WTC11 (cell line): ENCODE measurements at places on chromosomes 11 and 22. TPM values are rescaled to one million over a fixed set of nuclear protein-coding genes. Genes with fewer than 3 reads are reported as not detected.

GRCh38 chr22:33271390-33272161 is 213.4 kb upstream of the SYN3 start:
- H3K27me3 ChIP-seq: no peaks in the 10 kb centered on the region
- H3K4me3 ChIP-seq: no peak overlapping the region
- H3K36me3 ChIP-seq: peaks cover 3% of the 10 kb centered on the region
- H3K27ac ChIP-seq: no peak overlapping the region
- no peaks in the 10 kb centered on the region for H3K4me1 ChIP-seq

DNA sequence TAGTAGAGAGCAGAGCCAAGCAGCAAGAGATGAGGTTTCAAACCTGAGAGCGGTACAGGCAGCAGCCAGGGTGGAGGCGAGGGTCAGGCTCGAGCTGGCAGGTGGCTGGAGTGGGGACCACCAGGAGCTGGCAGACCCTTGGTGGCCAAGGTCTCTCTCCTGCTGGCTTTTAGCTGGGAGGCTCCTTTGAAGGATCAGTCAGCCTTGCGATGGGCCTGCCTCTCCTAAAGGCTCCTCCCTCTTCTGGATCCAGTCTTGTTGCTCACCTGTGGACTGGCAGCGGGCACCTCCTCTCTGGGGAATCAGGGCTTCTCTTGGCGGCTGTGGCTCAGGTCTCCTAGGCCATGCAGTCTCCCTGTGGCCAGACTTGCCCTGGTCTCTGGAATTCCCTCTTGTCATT is 24.8 kb downstream of the TPST2 start:
- no peaks in the 10 kb centered on the region; the same call in 1 of the 2 replicates for H3K27me3 ChIP-seq
- peaks cover 6% of the 10 kb centered on the region for H3K36me3 ChIP-seq
- peaks cover 77% of the 10 kb centered on the region for H3K4me1 ChIP-seq
- DNase-seq: no peak
- H3K27ac ChIP-seq: peak overlapping the region; percentile 77
- H3K4me3 ChIP-seq: no peak overlapping the region

DNA sequence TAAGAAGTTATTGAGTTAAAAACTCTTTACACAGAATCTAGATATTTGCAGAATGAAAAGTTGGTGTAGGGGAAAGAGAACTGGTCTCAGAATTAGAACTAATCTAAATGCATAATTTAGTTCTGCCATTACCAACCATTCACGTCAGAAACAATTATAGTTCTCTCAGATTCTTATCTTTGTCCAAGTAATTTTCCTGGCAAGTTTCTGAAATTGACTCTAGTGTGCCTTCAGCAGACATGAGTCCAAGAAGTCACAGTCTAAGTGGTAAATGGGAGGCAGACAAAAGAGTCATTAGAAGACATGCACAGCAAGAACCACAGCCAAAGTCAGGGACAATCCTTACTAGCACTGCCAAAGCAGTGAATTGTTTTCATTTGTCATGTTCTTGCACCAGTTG is 1870.1 kb downstream of the LRRC4C start:
- peaks cover 28% of the 10 kb centered on the region for H3K36me3 ChIP-seq
- peaks cover 4% of the 10 kb centered on the region; the same call in 1 of the 2 replicates for H3K27me3 ChIP-seq
- no peaks in the 10 kb centered on the region for H3K4me1 ChIP-seq
- H3K27ac ChIP-seq: no peak overlapping the region
- no peak overlapping the region for H3K4me3 ChIP-seq

GRCh38 chr22:44191036-44191454 is 10.3 kb downstream of the PARVG start:
- H3K4me3 ChIP-seq: no peak overlapping the region
- H3K27me3 ChIP-seq: no peaks in the 10 kb centered on the region
- H3K4me1 ChIP-seq: peaks cover 6% of the 10 kb centered on the region; the same call in 1 of the 2 replicates
- DNase-seq: no peak

GRCh38 chr11:22415476-22415875 is 77.3 kb downstream of the SLC17A6 start:
- H3K27ac ChIP-seq: no peak overlapping the region
- no peak overlapping the region for H3K4me3 ChIP-seq
- no peak for DNase-seq
- H3K4me1 ChIP-seq: no peaks in the 10 kb centered on the region
- no peaks in the 10 kb centered on the region for H3K36me3 ChIP-seq
- no peaks in the 10 kb centered on the region for H3K27me3 ChIP-seq

DNA sequence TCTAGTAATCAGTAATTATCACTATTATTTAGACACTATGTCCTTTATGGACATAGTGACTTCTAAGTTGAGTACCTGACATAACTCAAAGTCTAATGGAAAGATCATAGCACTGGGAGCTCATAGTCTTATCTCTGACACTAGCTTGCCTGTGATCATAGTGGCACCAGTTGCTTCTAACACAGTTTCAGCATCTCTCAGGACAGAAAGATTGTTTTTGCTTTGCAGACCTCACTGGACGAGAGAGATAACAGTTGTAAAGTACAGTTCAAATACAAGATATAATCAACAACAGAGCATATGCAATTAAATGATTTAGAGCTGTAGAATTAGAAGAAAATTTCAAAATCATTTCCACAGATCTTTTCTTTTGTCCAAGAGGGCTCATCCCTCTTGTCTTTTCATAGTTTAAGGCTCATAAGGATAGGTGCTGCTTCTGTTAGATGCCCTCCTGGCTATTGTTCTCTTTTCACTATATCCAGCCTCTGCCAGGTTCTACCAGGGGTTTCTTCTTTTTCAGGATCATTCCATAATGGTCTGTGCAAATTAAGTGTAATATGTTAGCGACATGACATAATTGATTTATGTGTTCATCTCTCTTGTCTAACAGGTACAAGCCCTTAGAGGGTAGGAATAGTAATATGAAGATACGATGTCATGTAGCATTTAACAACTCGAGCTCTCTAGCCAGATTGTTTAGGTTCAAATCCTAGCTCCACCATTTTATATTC is 1175.4 kb upstream of the TENM4 start:
- no peaks in the 10 kb centered on the region for H3K4me1 ChIP-seq
- H3K4me3 ChIP-seq: no peak overlapping the region
- H3K36me3 ChIP-seq: no peaks in the 10 kb centered on the region
- H3K27me3 ChIP-seq: no peaks in the 10 kb centered on the region
- no peak overlapping the region for H3K27ac ChIP-seq

GRCh38 chr11:124639186-124639585 is 16.5 kb downstream of the TBRG1 start:
- H3K4me3 ChIP-seq: no peak overlapping the region
- no peak for DNase-seq
- H3K4me1 ChIP-seq: peaks cover 3% of the 10 kb centered on the region; the same call in 1 of the 2 replicates
- no peaks in the 10 kb centered on the region for H3K27me3 ChIP-seq
- no peak overlapping the region for H3K27ac ChIP-seq
- peaks cover 16% of the 10 kb centered on the region for H3K36me3 ChIP-seq

GRCh38 chr11:123034597-123034996 is 27.3 kb downstream of the HSPA8 start:
- no peak overlapping the region for H3K27ac ChIP-seq
- no peaks in the 10 kb centered on the region; the same call in 1 of the 2 replicates for H3K27me3 ChIP-seq
- H3K4me3 ChIP-seq: no peak overlapping the region
- H3K4me1 ChIP-seq: peaks cover 13% of the 10 kb centered on the region

DNA sequence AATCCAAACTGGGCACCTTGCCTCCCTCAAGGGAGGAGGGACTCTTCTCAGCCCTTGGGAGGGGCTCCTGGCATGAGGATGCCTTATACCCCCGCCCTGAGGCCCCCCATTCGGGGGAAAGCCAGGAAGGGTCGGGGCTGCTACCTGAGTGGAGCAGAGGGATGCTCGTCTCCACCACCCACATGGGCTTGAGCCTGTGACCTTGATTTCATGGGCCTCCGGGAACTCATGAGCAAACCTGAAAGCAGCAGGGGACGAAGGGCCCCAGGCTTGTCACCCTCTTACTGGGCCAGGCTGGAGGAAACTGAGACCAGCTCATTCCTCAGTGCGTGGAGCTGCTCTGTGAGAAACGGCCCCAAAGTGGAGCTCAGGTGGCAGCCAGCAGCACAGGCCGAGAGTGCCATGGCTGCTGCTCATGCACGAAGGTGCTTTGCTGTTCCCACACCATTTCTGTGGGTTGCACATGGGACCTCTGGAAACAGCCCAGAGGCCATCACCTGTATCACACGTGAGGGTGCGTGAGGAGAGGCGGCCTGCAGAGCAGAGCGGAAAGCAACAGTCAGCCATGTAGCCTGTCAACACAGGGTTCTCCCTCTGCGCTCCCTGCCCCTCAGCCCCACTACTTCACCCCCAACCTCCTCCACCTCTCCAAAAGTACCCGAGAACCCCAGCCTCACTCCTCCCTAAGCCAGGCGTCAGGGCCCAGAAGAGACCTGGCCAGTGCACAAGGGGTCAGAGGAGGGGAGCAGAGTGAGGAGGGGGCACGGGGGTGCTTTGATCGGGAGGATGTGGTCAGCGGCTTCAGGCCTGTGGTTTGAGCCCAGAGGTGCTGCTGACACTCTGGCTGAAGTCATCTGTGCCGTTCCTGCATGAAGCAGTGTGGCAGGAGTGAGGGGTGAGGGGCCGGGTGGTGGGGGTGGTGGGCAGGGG is 14.1 kb upstream of the IL2RB start:
- peaks cover 11% of the 10 kb centered on the region for H3K27me3 ChIP-seq
- no peak overlapping the region for H3K4me3 ChIP-seq
- H3K4me1 ChIP-seq: peaks cover 15% of the 10 kb centered on the region
- no peak for DNase-seq
- H3K27ac ChIP-seq: no peak overlapping the region

The UCP2 gene
- total RNA-seq: 54.0 to 66.8 TPM (median 64.2 TPM) in 3 replicates

The FTH1 gene
- total RNA-seq: 1,108 to 1,272 TPM (median 1,247 TPM) in 3 replicates

The CSTPP1 gene
- total RNA-seq: 23.6 to 27.6 TPM (median 27.5 TPM) in 3 replicates

The SCARF2 gene
- 17.4 to 26.3 TPM (median 17.5 TPM) in 3 replicates for total RNA-seq

The TSGA10IP gene
- 3.4 to 4.5 TPM (median 4.1 TPM) in 3 replicates for total RNA-seq

The NLRP6 gene
- total RNA-seq: 0.09 to 0.14 TPM in 2 of 3 replicates, not detected in the other
